Activated CD4-positive, alpha-beta memory T cell treated with anti-CD3 and anti-CD28 coated beads, Interleukin-2, amount 10 ng/mL, durations not matched to agents 7 days and 5 days (primary cell): ENCODE measurements at places on chromosomes 6 and 20. TPM values are rescaled to one million over a fixed set of nuclear protein-coding genes. Genes with fewer than 3 reads are reported as not detected.

Gene MCUR1
- 23.1 TPM for total RNA-seq

Gene FAM83B
- total RNA-seq, result not detected

DNA sequence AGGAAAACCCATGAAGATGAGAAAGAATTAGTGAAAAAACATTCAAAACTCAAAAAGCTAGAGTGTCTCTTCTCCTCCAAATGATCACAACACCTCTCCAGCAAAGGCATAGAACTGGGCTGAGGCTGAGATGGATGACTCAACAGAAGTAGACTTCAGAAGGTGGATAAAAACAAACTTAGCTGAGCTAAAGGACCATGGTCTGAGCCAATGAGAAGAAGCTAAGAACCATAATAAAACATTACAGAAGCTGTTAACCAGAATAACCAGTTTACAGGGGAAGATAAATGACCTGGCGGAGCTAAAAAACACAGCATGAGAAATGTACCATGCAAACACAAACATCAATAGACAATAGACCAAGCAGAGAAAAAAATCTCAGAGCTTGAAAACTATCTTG lies 904.1 kb upstream of the MANEA start:
- DNase-seq, result no peak
- H3K4me3 ChIP-seq, result no peak overlapping the region
- no peaks in the 10 kb centered on the region for H3K27me3 ChIP-seq
- H3K36me3 ChIP-seq, result no peaks in the 10 kb centered on the region

GRCh38 chr6:36491378-36491965 lies 48.7 kb downstream of the KCTD20 start:
- H3K27ac ChIP-seq, result no peak overlapping the region
- no peak for DNase-seq
- H3K4me1 ChIP-seq, result peaks cover 25% of the 10 kb centered on the region
- peaks cover 88% of the 10 kb centered on the region for H3K36me3 ChIP-seq
- no peaks in the 10 kb centered on the region for H3K27me3 ChIP-seq
- no peak overlapping the region for H3K4me3 ChIP-seq

DNA sequence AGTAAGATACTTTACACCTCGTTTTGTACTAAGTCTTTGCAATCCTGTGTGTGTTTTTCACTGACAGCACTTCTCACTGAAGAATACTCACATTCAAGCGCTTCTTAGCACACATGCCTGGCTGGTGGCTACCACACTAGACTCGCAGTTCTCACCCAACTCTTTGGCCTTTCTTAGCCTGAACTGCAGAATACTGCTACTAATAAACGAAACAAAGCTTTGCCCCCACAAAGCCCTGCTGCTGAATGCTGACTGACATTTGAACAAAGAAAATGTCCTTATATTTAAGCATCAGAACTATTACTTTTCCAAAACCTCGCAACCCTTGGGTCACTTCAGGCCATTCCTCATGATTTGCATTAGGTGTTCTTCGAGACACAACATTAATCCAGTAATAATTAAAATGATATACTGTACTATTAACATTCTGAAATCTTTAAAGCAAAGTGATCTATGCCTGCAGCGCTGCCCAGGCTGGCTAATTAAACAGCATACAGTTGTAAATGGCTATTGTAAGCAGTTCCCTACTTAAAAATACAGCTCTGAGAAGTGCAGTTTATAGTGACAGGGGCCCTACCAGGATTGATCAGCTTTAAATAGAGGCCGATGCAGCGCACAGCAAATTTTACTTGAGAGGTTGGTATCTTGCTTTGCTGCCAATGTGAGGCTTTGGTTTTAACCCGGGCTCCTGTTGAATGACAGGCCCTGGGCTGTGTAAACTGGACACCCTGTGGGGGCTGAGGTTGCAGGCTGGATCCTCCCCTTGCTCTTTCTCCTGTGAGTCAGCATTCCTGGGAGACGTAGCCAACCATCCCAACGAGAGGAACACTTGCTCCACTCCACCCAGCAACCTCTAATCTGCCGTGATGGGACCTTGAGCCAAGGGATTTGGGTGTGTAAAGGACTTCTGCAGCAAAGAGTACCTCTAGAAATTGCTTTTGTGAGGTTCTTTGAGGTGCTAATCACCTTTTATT lies 899.0 kb downstream of the TFAP2A start:
- no peak for DNase-seq
- no peaks in the 10 kb centered on the region for H3K27me3 ChIP-seq
- H3K27ac ChIP-seq, result no peak overlapping the region
- H3K4me3 ChIP-seq, result no peak overlapping the region
- H3K4me1 ChIP-seq, result peaks cover 3% of the 10 kb centered on the region
- no peaks in the 10 kb centered on the region for H3K36me3 ChIP-seq

Gene SGK1
- 27.9 TPM for total RNA-seq

Gene HLA-G
- total RNA-seq, result not detected

Gene HNF4A
- total RNA-seq, result not detected

GRCh38 chr6:2578767-2579166 lies 172.0 kb downstream of the MYLK4 start:
- no peak overlapping the region for H3K27ac ChIP-seq
- H3K4me3 ChIP-seq, result no peak overlapping the region
- DNase-seq, result no peak

GRCh38 chr6:79466207-79466834 lies 70.9 kb downstream of the LCA5 start:
- no peak for DNase-seq
- no peak overlapping the region for H3K27ac ChIP-seq
- no peaks in the 10 kb centered on the region for H3K4me1 ChIP-seq

- no peak for DNase-seq
- H3K4me3 ChIP-seq, result no peak overlapping the region
- no peaks in the 10 kb centered on the region for H3K36me3 ChIP-seq
- H3K27me3 ChIP-seq, result no peaks in the 10 kb centered on the region
- no peak overlapping the region for H3K27ac ChIP-seq
Measured at GRCh38 chr6:22583927-22584326, 14.6 kb downstream of the HDGFL1 start.

- no peak overlapping the region for H3K27ac ChIP-seq
- H3K36me3 ChIP-seq, result peaks cover 11% of the 10 kb centered on the region
- no peak for DNase-seq
- peaks cover 39% of the 10 kb centered on the region for H3K4me1 ChIP-seq
Measured at GRCh38 chr6:119446609-119447008, 97.0 kb upstream of the MAN1A1 start.

- DNase-seq, result no peak
- peaks cover 36% of the 10 kb centered on the region for H3K36me3 ChIP-seq
- no peaks in the 10 kb centered on the region for H3K4me1 ChIP-seq
- no peak overlapping the region for H3K4me3 ChIP-seq
- H3K27me3 ChIP-seq, result no peaks in the 10 kb centered on the region
Measured at GRCh38 chr6:105317607-105318533, 85.0 kb downstream of the PREP start.
